ENCODE measurements at places on chromosomes 5 and 9. TPM values are rescaled to one million over a fixed set of nuclear protein-coding genes. Genes with fewer than 3 reads are reported as not detected.

PCDHB16 gene
- polyA plus RNA-seq: not detected

NREP gene
- polyA plus RNA-seq: 9.6 TPM

RASEF gene
- polyA plus RNA-seq: 24.0 TPM

SAXO1 gene
- not detected for polyA plus RNA-seq

TMEM267 gene
- 3.2 TPM for polyA plus RNA-seq

SHC3 gene
- polyA plus RNA-seq: 0.32 TPM

CCNI2 gene
- polyA plus RNA-seq: 2.3 TPM

DOCK8 gene
- 22.8 TPM for polyA plus RNA-seq

RFESD gene
- polyA plus RNA-seq: not detected

PCDHGB1 gene
- polyA plus RNA-seq: not detected

ACTBL2 gene
- polyA plus RNA-seq: not detected

PCDHAC2 gene
- polyA plus RNA-seq: 0.66 TPM

SLC44A1 gene
- 11.4 TPM for polyA plus RNA-seq

CER1 gene
- polyA plus RNA-seq: not detected

SARDH gene
- polyA plus RNA-seq: not detected

SV2C gene
- polyA plus RNA-seq: 0.31 TPM

TMEM174 gene
- polyA plus RNA-seq: not detected

STPG3 gene
- polyA plus RNA-seq: not detected

TMEM215 gene
- polyA plus RNA-seq: not detected

C9orf50 gene
- polyA plus RNA-seq: 0.03 TPM

SPEF2 gene
- polyA plus RNA-seq: 0.92 TPM

SPATA31E1 gene
- 0.01 TPM for polyA plus RNA-seq

FBXL7 gene
- polyA plus RNA-seq: 3.6 TPM

ENTPD2 gene
- 0.92 TPM for polyA plus RNA-seq

N4BP3 gene
- polyA plus RNA-seq: 1.2 TPM

LCN1 gene
- polyA plus RNA-seq: not detected

MARVELD2 gene
- 5.8 TPM for polyA plus RNA-seq

ROPN1L gene
- 0.35 TPM for polyA plus RNA-seq

C5orf52 gene
- polyA plus RNA-seq: 0.48 TPM

PCDHA9 gene
- not detected for polyA plus RNA-seq

GCNT4 gene
- 1.8 TPM for polyA plus RNA-seq

PCDHGA4 gene
- 0.47 TPM for polyA plus RNA-seq

CCT5 gene
- 198 TPM for polyA plus RNA-seq

DMGDH gene
- polyA plus RNA-seq: not detected

PALM2AKAP2 gene
- 0.77 TPM for polyA plus RNA-seq

IFNA21 gene
- polyA plus RNA-seq: not detected

SLC34A3 gene
- not detected for polyA plus RNA-seq

RMRP gene
- not detected for polyA plus RNA-seq

EIF4EBP3 gene
- 37.2 TPM for polyA plus RNA-seq

ZFYVE16 gene
- polyA plus RNA-seq: 9.1 TPM

PHF24 gene
- polyA plus RNA-seq: under 0.01 TPM

LTC4S gene
- polyA plus RNA-seq: 2.6 TPM

ADGRD2 gene
- not detected for polyA plus RNA-seq

SPATA31C2 gene
- not detected for polyA plus RNA-seq

PDE6A gene
- 2.4 TPM for polyA plus RNA-seq

CDKN2B gene
- 84.1 TPM for polyA plus RNA-seq

PCDHGA6 gene
- not detected for polyA plus RNA-seq

SHISAL2B gene
- not detected for polyA plus RNA-seq

PDE8B gene
- 0.23 TPM for polyA plus RNA-seq

KIAA1958 gene
- 0.60 TPM for polyA plus RNA-seq

ATP10B gene
- polyA plus RNA-seq: 6.5 TPM

MIER3 gene
- polyA plus RNA-seq: 20.4 TPM

Measured in sigmoid colon (tissue), 7 donors.